ENCODE measurements at places on chromosomes 16 and 17.

DNA sequence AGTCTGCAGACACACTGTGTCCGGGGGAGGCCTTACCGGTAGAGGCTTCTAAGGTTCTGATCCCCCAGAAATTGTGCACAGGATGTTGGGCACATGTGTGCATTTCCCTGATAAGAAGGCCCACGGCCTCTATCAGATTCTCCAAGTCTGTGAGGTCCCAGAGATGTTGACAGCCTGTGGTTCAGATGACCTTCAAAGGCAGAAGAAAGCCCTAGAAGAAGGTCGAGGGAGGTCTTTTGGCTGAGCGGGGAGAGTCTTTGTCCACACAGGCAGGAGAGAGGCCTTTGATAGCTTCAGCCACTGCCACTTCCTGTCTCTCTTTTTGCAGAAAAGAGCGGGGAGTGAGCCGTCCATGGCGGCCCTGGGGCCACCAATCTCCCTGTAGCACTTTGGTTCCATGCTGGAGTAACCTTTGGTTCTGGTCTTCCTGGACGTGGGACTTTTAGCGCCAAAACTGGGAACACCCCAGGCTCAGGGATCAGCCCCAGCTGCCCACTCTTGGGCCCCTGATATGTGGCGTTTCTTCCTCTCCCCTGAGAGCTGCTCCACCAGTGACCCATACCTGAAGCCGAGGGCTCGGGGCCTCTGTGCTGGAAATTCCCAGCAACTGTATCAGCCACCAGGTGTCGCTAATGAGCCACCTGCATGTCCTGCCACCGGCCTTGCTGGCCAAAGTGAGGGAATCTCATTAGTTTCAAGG, 28.1 kb upstream of the LGALS9 start:
- peak; percentile 74 for DNase-seq

DNA sequence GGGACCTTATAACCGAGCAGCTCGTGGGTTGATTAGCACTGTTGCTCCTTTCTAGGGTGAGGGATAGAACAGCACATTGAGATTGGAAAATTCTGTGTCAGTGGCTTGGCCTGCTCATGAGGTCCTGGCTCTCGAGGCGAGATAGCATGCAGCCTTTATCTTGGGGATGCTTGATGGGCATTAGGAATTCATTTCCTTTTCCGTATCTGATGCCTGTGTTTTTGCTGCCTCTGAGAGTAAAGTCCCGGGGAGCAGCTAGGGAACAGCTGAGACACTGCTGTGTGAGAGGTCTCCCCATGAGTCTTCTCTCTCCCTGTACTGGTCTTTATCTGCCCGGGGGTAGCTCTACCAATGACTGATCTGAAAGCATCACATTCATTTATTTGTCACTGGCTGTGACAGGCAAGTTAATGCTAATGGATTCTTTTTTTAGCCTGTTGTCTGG, 14.5 kb downstream of the MSI2 start:
- DNase-seq: no peak

DNA sequence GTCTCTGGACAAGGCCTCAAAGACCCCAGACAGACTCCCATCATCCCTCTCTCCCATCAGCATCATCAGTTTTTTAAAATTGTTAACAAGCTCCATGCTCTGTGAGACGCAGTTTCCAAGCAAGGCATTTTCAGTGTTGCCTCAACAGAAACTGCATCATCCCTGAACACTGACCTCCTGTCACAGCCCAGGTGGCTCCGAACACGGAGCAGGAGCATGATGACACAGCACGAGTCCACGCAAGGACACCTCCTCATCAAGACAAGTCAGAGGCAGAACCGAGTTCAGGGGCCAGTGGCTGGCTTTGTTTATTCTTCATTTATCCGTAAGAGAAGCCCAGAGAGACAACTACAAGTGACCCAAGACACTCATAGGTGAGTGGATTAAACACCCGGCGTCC, 91.4 kb downstream of the ANKRD11 start:
- DNase-seq: no peak

DNA sequence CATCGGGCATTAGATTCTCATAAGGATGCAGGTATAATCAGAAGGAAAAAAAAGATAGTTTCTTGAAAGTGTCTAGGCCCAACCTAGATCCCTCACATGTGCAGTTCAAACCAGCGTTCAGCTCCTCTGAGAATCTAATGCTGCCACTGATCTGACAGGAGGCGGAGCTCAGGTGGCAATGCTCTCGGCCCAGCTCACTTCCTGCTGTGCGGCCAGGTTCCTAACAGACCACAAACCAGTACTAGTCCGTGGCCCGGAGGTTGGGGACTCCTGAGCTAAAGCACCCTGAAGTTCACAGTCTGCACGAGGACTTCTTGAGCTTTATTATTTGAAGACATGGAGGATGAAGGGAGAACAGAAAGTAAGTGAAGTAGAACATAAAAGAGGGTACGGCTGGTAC, 16.8 kb downstream of the SMCR8 start:
- peak; percentile 38 for DNase-seq

DNA sequence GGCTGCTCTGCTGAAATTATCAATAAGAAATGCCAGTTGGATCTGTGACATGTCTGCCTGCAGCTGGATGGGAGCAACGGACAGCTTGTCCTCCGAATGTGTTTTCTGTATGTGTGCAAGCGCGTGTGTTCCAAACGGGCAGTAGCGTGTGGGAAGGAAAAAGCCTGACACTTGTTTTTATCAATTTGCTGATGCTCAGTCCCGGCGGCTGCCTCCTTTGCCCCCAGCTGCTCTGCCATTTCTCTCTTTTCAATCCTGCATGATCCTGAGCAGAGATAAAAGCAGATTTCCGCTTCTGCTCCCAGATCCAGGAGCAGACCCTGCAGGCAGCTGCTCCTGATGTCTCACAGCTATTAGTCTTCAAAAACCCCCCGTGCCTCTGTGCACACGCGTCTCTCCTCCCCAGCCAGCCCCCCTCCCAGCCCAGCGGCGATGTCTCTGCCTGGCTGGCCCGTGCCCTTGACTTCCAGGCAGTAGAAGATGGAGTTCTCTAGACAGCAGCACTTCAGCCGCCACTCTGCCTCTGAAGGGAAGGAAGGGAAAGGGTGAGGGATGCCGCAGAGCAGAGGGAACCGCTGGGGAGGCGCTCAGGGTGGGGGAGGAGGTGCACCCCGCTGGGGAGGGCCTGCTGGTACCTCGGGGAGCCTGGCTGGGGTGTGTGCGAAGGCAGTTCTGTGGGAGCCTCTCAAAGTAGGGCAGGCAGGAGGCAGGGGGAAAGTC, 4.1 kb downstream of the PRCD start:
- DNase-seq: no peak

DNA sequence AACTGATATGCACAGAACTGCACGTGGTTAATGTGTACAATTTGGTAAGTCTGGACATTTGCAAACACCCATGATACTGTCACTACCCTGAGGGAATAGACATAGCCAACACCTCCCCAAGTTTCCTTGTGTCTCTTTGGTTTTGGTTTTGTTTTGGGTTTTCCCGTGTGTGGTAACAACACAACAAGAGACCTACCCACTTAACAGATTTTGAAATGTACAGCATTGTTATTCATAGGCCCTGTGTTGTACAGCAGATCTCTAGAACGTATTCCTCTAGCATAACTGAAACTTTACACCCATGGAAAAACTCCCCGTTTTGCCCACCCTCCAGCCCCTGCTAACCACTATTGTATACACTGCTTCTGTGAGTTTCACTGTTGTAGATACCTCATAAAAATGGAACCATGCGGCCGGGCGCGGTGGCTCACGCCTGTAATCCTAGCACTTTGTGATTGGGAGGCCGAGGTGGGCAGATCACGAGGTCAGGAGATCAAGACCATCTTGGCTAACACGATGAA, 76.3 kb upstream of the TBC1D3K start:
- DNase-seq: peak; percentile 68

- no peak for DNase-seq
Observed at GRCh38 chr17:62219221-62219899, 154.3 kb upstream of the MED13 start.

GRCh38 chr16:4747906-4748681, 13.8 kb downstream of the DNAAF8 start:
- DNase-seq: no peak

DNA sequence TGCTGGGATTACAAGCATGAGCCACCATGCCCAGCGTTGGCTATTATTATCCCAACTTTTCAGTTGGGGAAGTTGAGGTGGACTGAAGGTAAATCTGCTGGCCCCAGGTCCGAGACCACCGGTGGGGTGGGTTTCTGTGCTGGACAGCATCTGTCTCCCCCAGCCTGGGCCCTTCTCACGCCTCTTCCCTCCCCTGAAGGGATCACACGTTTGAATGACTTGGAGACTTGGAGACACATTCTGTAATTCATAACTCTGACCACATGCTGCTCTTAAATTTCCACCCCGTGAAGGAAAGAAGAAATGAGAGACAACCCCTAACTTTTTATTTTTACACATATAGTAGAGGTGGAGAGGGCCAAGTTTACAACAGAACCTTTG, 109.8 kb downstream of the MSI2 start:
- DNase-seq: no peak

GRCh38 chr17:59754552-59754951, 47.1 kb downstream of the VMP1 start:
- DNase-seq: peak; percentile 86

DNA sequence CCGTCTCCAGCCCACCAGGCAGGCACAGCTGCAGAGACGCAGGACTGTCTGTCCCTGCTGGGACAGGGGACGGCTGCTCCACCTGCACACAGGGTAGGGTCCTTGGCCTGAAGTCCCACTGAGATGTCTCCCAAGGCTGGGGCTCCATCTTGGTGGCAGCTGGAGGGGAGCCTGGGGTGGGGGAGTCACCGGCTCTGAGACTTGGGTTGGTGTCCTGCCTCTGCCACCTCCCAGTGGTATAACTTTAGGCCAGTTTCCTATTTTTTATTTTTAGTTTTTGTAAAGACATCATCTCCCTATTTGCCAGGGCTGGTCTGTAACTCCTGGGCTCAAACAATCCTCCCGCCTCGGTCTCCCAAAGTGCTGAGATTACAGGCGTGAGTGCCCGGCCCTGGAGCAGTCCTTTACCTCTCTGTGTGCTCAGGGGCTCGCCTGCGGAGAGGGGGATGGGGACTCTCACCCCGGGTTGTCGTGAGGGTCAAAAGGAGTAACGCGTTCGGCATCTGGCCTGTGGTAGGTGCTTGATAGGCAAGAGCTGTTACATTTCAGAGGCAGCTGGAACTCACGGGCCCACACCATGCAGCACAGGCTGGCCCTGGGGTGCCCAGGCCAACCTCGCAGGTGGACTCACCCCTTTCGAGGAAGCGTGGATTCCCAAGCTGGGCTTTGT, 46.6 kb upstream of the DOC2B start:
- no peak for DNase-seq

GRCh38 chr17:38900978-38901656, 24.3 kb upstream of the LASP1NB start:
- peak; percentile 65 for DNase-seq

DNA sequence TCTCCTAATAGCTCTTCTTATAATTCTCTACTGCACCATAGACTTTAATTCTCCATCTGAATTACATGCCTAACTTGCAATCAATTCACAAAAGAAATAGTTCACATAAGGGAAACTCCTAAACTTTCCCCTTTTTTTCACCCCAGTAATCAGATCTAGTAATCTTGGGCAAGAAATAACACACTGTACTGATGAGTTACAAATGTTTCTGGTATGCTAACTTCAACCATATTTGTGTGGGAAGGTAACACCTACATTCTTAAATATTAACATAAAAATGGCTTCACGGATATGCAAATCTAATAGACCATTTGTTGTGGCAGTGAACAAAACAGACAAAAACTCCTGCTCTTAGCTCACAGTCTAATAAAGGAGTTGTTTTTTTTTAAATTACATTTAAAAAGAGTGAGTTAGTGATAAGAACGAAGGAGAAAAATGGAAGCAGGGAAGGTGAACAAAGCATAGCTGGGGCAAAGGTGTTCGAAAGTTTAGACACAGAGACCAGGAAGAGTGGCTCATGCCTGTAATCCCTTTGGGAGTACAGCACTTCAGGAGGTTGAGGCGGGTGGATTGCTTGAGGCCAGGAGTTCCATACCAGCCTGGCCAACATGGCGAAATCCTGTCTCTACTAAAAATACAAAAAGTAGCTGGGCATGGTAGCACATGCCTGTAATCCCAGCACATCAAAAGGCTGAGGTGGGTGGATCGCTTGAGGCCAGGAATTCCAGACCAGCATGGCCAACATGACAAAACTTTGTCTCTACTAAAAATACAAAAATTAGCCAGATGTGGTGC, 34.8 kb downstream of the CMTM3 start:
- DNase-seq: no peak

GRCh38 chr17:63516910-63517824, 6.0 kb upstream of the KCNH6 start:
- peak; percentile 48 for DNase-seq

DNA sequence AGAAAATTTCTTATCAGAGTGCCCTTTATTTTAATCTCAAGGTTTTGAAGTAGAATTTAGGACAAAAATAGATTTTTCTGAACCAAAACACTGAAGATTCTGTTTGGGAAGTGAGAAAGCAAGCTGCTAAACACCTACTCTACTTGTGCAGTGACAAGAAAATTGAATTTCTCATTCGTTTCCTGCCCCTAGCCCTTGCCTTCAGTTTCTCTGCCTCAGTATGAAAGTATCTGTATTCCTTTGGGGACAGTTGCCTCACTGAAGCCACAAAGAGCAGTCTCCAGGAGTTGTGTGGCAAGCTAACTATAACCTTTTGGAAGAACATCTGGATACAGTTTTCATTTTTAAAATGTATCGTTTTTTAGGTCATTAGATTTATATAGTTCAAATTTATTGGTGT, 19.7 kb downstream of the MOSMO start:
- no peak for DNase-seq

GRCh38 chr17:80631142-80632045, 86.8 kb downstream of the RPTOR start:
- no peak for DNase-seq

GRCh38 chr16:57481421-57481820, 4.9 kb downstream of the DOK4 start:
- DNase-seq: no peak

DNA sequence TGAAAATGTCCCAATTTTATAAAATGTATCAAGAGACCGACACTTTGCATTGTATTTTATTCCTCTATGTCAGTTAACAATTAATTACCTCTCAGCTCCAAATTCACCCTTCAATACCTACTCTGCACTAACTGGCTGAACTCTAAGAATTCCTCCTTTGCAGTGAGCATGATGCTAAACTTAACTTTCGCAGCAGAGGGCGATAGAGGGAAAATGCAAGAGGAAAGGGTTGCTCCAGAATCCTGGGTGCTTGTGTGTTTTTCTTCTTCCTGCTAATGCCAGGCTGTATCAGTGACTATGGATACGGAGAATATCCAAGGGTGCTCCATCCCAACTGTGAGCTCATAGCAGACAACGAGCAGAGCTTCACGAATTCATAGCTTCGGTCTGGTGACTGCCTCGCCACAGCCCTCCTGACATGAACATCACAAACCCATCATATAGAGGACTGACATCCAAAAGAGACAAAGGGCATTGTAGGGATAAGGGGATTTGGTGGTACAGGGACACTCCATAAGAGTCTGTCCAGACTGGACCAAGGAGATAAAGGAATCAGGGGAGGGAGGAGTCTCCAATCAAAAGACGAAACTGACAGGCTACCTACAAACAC, 172.9 kb downstream of the STX8 start:
- DNase-seq: peak; percentile 41

DNA sequence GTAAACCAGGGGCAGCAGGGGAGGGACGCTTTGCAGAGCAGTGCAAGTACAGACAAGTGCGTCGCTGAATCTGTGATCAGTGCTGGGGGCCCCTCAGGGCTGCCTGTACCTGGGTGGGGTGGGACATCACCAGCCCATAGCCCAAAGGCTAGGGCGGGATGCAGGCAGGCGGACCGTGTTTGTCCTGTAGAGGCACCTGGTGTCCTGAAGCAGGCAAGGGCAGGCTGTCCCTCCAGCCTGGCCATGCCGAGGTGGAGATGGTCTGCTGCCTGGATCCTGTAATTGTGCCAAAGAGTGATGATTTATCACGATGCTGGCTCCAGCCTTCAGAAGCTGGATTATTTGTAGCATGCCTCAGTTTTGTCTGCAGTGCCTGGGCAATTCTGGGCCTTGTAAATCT, 137.9 kb upstream of the GSE1 start:
- no peak for DNase-seq

Measured in activated CD4-positive, alpha-beta T cell treated with anti-CD3 and anti-CD28 coated beads, Interleukin-10, Interleukin-2, amounts not matched to agents 100 ng/mL and 50 ng/mL, durations not matched to agents 16 hours and 8 hours (primary cell).